ENCODE measurements at places on chromosomes 3 and 15.

- DNase-seq: no peak
These were observed 36.7 kb upstream of the NANOGP8 start for GRCh38 chr15:35121611-35122359.

GRCh38 chr3:126202276-126202675 is 21.9 kb upstream of the ALDH1L1 start:
- DNase-seq: no peak

GRCh38 chr3:181808053-181808452 is 96.3 kb downstream of the SOX2 start:
- DNase-seq: no peak

GRCh38 chr15:29759596-29759995 is 62.7 kb downstream of the TJP1 start:
- no peak for DNase-seq

GRCh38 chr15:78914027-78914764 is 30.6 kb downstream of the CTSH start:
- DNase-seq: no peak

DNA sequence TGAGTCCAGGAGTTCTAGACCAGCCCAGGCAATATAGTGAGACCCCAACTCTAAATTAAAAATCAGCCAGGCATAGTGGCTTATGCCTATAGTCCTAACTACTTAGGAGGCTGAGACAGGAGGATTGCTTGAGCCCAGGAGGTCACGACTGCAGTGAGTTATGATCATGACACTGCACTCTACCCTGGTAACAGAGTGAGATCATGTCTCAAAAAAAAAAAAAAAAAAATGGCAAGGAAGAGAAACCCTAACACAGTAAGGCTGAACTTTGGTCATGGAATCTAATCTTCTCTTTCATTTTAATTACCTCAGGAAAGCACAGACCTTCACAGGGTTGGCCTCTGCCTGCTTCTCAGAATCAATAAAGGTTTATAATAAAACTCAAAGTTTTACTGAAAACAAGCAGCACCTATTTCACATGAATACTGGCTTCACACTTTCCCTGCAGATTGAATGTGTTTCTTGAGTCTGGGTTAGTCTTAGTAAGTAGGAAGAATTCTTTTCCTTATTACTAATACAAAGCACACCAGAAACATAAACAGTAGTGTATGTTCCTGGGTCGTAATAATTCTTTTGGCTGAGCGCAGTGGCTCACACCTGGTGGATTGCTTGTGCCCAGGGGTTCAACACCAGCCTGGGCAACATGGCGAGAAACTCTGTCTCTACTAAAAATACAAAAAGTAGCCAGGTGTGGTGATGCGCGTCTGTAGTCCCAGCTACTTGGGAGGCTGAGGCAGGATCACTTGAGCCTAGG is 11.6 kb upstream of the NR2C2 start:
- DNase-seq: no peak

- DNase-seq: no peak
These were observed 356.5 kb upstream of the SLCO3A1 start for GRCh38 chr15:91496754-91497691.

GRCh38 chr15:48355377-48355776 is 24.1 kb downstream of the DUT start:
- DNase-seq: no peak

GRCh38 chr15:65884511-65884910 is 15.2 kb downstream of the RAB11A start:
- DNase-seq: no peak

- DNase-seq: no peak
These were observed 7.4 kb downstream of the DPH3 start for GRCh38 chr3:16257309-16257708.

DNA sequence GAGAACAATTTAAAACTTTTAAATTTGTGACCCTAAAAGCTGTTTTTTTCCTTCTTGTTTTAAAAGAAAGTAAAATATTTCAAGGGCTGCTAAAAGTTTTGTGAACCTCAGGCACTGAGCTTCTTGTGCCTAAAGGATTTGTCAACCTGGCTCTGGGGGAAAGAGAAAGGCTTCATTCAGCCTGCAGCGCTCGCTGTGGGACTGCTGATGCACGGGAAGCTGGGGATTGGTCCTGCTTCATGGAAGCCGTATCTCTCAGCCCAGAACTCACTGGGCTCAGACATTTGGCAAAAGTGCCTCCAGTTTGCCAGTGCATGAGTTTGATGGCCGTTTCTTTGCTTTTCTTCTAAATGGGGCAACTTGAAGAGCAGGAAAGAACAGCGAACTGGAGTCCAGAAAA is 30.8 kb downstream of the TPRG1 start:
- no peak for DNase-seq

- no peak for DNase-seq
These were observed 32.5 kb upstream of the TBL1XR1 start for GRCh38 chr3:177229791-177230190.

- no peak for DNase-seq
These were observed 991.1 kb downstream of the GBE1 start for GRCh38 chr3:80770106-80771074.

GRCh38 chr3:53941184-53941583 is 49.5 kb upstream of the SELENOK start:
- DNase-seq: no peak

DNA sequence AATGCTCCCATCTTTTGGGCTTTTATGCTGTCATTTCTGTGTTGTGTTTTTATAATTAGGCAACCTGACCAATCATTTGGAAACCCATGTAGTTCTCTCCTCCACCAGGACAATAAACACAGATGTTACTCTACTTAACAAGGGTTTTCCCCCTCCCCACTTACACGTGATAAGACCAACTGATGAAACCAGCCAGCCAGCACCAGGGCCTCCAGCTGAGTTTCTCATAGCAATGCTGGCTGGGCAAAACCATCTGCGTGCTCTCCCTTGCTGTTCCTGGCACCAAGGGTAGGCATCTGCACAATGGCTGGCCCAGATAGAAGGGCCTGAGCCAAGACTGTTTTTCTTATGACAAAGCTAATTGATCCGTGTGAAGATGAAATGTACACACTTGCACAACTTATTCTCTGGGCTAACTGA is 310.4 kb downstream of the PLCL2 start:
- no peak for DNase-seq

DNA sequence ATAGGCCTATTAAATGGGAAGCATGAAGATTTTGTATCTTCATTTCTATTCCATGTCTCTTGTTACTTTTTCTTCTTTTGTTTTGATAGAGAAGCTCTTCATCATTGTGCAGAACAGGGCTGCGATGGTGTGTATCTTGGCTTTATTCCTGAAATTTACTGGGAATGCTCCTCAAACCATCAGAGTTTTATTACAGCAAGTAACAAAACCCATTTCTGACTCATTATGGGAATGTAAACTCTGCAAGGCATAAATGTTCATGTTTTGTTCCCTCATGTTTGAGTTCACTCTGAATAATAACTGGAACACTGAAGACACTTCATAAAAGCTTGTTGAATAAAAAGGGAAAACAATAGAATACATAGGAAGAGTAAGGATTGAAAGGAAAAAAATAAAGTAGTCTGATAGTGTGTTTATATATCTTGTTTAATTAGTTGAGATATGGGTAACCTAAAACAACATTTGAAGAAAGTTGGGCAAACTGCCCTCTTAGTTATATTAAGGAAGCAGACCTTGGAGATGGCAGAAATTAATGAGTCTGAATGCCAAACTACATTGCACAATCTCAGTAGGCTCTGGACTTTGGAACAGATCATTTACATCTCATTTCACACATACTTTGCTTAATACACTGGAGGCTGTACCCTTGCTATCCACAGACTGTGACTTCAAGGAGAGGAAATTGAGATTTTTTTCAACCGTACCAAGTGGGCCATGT is 521.5 kb downstream of the GRM7 start:
- no peak for DNase-seq

GRCh38 chr3:46913644-46914043 is 36.1 kb downstream of the PTH1R start:
- no peak for DNase-seq

DNA sequence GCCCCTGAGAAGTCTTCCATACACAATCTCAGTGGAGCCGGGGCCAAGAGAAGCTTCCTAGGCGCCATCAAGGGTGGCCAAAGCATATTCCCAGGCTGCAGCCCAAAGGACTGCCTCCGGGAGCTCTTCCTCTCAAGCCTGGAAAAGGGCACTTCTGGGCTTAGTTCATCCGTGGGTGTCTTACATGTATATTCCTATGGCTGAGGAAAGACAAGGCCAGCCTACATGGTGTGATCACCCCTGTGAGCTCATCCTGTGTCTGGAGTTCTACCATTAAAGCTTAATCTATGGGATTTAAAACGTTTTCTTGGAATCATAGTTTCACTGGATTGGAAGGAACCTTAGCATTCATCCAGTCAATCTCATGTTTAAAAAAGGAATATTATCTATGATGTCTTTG is 21.9 kb upstream of the TIMP4 start:
- DNase-seq: no peak

GRCh38 chr3:177251755-177252154 is 54.5 kb upstream of the TBL1XR1 start:
- no peak for DNase-seq

- no peak for DNase-seq
These were observed 14.7 kb downstream of the CHD2 start for GRCh38 chr15:92914768-92915221.

DNA sequence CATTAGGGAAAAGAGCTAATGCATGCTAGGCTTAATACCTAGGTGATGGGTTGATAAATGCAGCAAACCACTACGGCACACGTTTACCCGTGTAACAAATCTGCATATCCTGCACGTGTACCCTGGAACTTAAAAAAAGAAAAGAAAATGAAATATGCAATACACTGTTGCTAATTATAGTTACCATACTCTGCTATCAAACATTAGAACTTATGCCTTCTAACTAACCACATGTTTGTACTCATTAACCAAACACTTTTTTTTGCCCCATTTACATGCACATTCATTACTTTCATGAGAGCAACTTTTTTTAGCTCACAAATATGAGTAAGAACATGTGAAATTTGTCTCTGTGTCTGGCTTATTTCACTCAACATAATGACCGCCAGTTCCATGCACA is 253.1 kb downstream of the CGGBP1 start:
- DNase-seq: no peak

- DNase-seq: no peak
These were observed 319.9 kb upstream of the GBE1 start for GRCh38 chr3:82081351-82081750.

GRCh38 chr3:176352716-176353334 is 844.5 kb downstream of the TBL1XR1 start:
- no peak for DNase-seq

DNA sequence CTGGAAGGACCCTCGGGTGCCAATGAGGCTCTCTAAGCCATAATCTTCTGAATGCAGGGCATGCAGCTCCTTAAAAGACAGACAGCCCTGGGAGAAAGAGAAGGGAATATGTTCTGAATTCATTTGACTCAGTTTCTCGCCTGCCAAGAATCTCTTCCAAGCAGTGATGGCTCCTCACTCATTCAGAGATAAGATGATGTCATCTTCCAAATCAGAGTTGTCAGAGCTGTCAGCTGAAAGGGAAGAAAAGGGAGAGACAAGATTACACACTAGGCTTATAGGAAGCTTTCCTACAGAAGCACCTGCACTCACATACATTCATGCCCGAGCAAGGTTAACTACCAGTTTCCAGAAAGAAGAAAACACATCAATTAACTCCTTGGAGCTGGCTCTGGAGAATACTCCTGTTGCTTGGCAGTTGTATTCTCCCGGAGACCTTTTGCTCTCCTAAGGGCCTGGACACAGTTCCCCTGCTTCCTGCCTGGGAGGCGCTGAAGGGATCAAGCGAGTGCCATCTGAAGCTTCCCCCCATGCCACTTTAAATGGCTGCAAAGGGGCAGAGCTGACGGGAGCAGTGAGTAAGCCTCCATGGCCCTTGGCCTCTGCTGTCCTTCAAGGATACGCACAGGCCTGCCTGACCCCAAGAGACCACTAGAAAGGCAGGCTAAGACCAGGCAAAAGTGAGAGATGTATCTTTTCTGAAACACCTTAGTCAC is 7.7 kb downstream of the RBM15B start:
- DNase-seq: no peak

GRCh38 chr3:112460519-112461195 is 38.6 kb downstream of the BTLA start:
- DNase-seq: no peak

GRCh38 chr3:194165271-194166018 is 29.5 kb downstream of the HES1 start:
- DNase-seq: no peak

DNA sequence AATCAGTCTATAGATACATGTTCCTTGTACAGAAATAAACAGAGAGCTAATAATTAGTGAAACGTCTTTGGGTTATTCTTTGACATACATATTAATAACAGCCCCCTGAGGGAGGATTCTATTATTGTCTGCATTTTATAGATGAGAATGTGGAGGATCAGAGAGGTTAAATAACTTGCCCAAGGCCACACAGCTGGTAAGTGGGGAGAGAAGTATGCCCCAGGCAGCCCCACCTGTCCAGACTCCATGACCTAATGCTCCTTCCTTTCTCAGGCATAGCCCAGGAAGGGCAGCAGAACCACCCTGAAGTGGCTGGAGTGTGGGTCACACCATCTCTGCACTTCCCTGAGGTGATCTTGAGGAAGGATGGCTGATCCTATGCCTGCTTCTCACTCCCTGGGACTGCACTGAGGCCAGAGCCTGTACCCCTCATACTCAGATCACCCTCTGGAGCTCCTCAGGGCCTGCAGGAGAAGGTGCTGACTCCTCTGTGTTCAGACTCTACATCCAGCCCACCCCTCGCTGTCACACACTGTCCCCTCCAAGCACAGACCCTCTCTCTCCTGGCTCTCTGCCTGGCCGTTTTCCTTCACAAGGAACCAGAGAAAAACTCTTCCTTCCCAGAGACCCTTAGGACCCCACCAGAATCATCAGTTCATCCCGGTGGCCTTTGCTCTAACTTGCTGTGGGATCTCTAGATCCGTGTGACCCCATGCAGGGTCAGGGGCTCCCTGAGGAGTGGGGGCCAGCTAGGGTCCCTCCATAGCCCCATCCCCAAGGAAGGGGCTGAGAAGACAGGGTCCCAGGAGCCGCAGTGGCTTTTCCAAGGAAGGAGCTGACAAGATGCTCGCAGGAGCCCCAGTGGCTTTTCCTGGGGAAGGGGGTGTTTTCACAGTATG is 4.4 kb upstream of the HHATL start:
- no peak for DNase-seq

DNA sequence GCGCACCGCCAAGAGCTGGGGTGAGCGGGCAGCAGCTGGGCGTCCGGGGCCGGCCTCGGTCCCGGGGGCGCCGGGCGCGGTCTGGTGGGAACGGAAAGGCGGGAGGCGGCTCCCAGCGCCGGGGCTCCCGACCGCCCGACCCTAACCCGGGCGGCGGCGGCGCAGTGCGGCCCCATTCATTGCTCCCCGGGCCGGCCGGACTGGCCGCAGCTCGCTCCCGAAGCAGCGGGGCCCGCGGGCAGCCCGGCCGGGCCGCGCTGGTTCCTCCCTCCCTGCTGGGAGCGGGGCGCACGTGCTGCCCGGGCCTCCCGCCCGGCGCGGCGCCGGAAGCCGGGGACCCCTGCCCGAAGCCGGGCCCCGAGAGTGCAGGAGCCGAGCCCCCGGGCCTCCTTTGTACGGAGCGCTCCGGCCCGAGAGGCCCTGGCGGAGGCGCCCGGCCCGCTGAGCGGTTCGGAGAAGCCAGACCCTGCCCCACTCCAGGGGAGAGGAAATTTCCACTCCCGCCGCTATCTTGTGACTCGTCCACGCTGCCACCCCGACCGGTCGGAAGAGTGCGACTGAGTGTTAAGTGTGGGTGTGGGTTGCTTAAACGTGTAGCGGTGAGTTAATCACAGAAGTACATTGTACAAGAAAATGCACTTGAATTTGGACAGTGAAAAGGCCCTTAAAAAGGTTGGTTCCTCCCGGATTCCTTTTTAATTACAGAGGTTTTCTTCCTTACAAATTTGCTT is 613 bp downstream of the ATP1B3 start:
- DNase-seq: peak; percentile 72

GRCh38 chr3:148319161-148319915 is 378.4 kb upstream of the AGTR1 start:
- DNase-seq: no peak
